Temporal lobe (tissue), 4 donors: ENCODE measurements at places on chromosomes 7 and 10. TPM values are rescaled to one million over a fixed set of nuclear protein-coding genes. Genes with fewer than 3 reads are reported as not detected.

Gene FASTK
- 24.6 TPM for total RNA-seq

Gene HABP2
- total RNA-seq, result under 0.01 TPM

Gene SLC16A12
- 2.2 TPM for total RNA-seq

Gene GNGT1
- total RNA-seq, result not detected

Gene SORCS1
- total RNA-seq, result 15.2 TPM

Gene AS3MT
- total RNA-seq, result 9.1 TPM
